T-cell (primary cell): ENCODE measurements at places on chromosomes 6 and 20. TPM values are rescaled to one million over a fixed set of nuclear protein-coding genes. Genes with fewer than 3 reads are reported as not detected.

Gene FAM184A
- 5.1 TPM for total RNA-seq

Gene OPRM1
- not detected for total RNA-seq

Gene MAPK13
- total RNA-seq = 38.2 TPM

Gene WFDC10B
- total RNA-seq = not detected

Gene OR2J3
- total RNA-seq = 0.09 TPM

Gene PRRC2A
- 238 TPM for total RNA-seq

Gene TSPO2
- not detected for total RNA-seq

Gene FAM83C
- total RNA-seq = 0.15 TPM

Gene LAMA2
- 0.32 TPM for total RNA-seq

Gene LTA
- total RNA-seq = 12.5 TPM

Gene ENPP1
- 0.47 TPM for total RNA-seq

Gene FAM50B
- total RNA-seq = 3.2 TPM

Gene PLCG1
- 390 TPM for total RNA-seq

Gene SPATA25
- 4.2 TPM for total RNA-seq

Gene ZBP1
- 41.1 TPM for total RNA-seq
